ENCODE measurements at places on chromosomes 5 and 9. TPM values are rescaled to one million over a fixed set of nuclear protein-coding genes. Genes with fewer than 3 reads are reported as not detected.

The ST8SIA4 gene
- total RNA-seq: 0.10 TPM

The GCNT1 gene
- total RNA-seq: 86.3 TPM

The SH3GL2 gene
- 10.0 TPM for total RNA-seq

The C9orf153 gene
- not detected for total RNA-seq

The LCN1 gene
- total RNA-seq: not detected

The DRD1 gene
- total RNA-seq: 0.57 TPM

The MORN5 gene
- not detected for total RNA-seq

The HOMER1 gene
- 8.6 TPM for total RNA-seq

The IL4 gene
- not detected for total RNA-seq

The CFAP77 gene
- not detected for total RNA-seq

The PCDHGC4 gene
- total RNA-seq: 0.69 TPM

The NR4A3 gene
- 0.17 TPM for total RNA-seq

The GRM6 gene
- not detected for total RNA-seq

The FOXD4 gene
- total RNA-seq: 0.05 TPM

The SERF1B gene
- total RNA-seq: 42.9 TPM

The SLC22A4 gene
- total RNA-seq: 6.3 TPM

The PHF24 gene
- not detected for total RNA-seq

The ECSCR gene
- total RNA-seq: 1.5 TPM

The PTPN3 gene
- total RNA-seq: 7.3 TPM

The SPATA9 gene
- 1.3 TPM for total RNA-seq

The PRDM9 gene
- not detected for total RNA-seq

The PTPA gene
- total RNA-seq: 106 TPM

The SURF4 gene
- 407 TPM for total RNA-seq

The TNFSF8 gene
- not detected for total RNA-seq

The ADCY2 gene
- not detected for total RNA-seq

The PCDHA9 gene
- total RNA-seq: not detected

The BAAT gene
- total RNA-seq: not detected

The SPATA31A3 gene
- total RNA-seq: not detected

The LCN10 gene
- not detected for total RNA-seq

The SCAI gene
- 3.0 TPM for total RNA-seq
